ENCODE measurements at places on chromosomes 5 and 9.

GRCh38 chr9:124014956-124015660 lies 3.5 kb downstream of the LHX2 start:
- no peak for DNase-seq

GRCh38 chr9:105884416-105884815 lies 190.1 kb downstream of the TMEM38B start:
- no peak for DNase-seq

DNA sequence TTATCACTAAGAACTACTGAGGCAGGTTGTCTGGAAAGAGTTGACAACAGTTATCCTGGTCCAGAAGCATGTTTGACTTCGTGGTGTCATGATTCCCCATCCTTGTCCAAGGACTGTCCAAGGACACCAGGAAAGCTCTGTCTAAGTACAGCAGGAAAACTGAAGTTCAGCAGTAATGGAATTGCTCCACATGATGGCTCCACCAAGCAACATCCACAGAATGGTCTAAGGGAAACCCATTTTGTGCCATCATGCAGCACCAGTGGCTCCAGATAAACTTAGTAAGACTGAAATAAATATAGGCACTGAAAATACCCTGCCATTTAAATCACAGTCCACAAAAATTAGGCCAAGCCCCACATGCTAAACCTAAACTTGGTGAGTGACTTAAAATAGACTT lies 192.8 kb downstream of the CDH18 start:
- DNase-seq: no peak

- no peak for DNase-seq
These were observed 743.3 kb upstream of the CDH6 start for GRCh38 chr5:30450153-30450552.

DNA sequence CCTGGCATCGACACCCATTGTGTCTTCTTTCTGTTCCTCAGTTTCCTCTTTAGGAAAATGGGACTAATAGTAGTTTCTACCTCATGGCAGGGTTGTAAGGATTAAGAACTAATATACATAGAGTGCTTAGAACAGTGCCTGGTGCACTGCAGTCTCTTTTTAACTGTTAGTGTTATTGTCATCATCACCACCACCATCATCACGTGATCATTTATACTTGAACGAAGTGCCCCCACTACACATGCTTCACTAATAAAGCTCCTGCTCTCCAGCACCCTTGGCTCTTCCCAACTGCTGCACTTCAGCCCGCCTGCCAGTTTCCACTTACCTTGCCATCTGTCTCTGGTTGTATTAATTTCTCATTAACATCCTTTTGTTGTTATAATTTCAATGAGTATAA lies 35.8 kb upstream of the MAST4 start:
- DNase-seq: no peak

GRCh38 chr5:151741678-151742423 lies 16.6 kb downstream of the ATOX1 start:
- DNase-seq: no peak

DNA sequence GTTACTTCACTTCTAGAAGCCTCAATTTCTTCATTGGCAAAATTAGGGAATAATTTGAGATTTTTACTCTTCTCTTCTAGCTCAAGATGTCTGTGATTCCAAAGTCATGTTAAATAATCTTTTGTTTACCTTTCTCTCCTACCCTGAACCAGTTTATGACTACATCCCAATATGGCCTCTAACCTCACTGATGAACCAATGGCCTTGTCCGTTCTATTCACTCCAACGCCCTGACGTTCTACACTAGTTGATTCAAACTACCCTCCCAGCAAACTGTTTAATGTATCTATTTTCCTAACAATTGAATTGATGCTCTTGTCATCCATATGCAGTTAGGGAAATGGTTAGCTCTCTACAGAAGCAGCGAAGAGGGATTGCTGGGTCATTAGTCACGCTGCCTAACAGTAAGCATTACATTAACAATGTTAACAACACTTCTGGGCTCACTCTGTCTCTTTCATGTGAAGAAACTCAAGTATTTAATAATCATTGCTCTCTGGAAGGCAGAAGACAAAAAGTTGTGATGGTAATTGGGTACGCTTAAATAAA lies 38.0 kb downstream of the RAPGEF1 start:
- DNase-seq: no peak

DNA sequence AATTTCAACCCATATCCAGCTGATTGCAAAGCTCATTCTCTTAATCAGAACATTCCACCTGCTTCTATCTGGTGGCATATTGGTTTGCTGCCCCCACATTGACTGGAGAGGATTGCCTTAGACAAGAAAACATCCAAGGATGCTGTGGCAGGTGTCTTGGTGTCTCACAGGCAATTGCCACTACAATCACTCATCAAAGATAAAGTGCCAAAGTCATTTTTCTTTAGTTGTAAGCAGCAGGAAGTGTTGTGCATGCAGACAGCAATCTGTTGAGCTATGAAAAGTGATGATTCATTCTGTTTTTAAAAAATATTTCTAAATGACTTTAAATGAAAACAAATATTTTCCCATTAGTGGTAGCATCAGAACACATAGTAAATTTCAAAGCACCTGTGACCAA lies 53.9 kb downstream of the CDH6 start:
- no peak for DNase-seq

DNA sequence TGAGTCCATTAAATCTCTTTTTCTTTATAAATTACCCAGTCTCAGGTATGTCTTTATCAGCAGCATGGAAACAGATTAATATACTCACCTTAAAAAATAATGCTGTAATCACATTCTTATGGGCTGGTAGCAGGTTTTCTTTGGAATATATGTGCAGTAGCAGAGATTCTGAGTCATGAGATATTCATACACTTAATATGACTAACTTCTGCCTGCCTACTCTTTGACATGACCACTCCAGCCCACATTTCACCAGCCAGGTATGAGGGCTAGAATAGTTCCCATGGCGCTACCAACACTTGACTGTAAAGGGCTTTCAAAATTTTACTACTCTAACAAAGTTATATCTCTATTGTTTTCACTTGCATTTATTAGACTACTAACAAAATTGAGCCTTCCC lies 74.1 kb upstream of the GHR start:
- no peak for DNase-seq

DNA sequence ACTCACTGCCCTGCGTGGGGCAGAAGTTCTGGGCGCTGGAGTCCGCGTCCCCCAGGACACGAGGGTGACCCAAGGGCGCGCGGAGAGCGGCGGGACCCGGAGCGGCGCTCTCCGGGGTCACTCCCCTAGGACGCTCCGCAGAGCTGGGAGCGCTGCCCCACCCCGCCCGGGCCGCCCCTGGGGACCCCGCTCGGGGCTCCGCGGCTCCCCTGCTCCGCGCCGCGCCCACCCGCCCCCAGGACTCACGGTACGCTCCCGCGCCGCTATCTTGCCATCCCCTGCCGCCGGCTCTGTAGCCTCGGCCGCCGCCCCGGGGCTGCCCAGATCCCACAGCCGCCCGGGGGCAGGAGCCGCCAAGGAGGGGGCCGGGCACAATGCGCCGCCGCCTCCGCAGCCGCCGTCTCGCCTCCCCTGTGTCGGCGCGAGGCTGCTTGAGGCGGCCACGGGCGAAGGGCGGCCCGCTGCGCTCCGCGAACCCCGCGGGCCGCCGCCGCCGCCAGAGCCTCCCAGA lies 303 bp downstream of the LIFR start:
- DNase-seq: no peak

DNA sequence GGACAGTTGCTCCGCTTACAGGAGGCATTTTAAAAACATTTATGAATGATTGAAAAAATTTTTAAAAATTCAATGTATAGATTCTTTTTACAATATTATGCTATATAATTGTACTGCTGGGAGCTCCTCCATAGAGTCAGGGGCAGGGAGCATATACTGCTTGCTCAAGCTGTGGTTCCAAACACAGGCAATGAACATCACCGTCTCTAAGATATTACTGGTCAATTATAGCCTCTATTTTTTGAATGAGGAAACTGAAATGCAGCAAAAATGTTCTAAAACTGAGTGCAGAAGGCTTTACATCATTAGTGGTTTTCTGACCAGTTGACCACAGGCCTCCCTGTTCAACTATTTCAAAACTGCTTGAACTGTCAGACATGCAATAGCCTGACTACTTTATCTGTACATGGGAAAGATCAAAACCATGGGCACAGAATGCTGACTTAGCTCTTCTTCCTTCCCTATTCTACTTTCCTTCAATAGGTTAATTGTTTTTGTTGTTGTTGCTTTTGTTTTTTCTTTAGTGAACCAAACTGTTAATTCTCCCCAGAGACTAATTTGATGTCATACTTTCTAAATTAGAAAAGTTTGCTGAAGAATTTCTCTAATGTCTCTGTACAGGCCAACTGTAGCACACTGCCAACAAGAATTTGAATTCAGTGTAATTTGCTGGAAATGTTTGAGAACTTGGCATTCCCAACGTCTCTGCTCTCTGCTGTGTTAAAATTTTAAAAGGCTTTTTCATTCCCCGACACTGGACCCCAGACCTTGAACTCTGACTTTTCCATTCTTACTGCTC lies 107.6 kb upstream of the MPDZ start:
- DNase-seq: no peak

DNA sequence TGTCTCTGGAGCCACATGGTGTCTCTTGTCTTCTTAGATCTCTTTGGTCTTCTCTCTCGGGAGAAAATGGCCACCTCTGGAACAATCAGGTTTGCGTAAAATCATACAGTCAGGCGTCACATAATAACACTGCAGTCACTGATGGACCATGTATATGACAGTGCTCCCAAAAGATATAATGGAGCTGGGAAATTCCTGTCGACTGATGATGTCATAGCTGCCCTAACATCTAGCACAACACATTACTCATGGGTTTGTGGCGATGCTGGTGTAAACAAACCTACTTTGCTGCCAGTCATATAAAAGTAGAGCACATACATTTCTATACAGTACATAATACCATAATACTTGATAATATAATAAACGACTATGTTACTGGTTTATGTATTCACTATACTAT lies 30.1 kb upstream of the RAI14 start:
- DNase-seq: no peak

- no peak for DNase-seq
These were observed 11.1 kb downstream of the SH2D3C start for GRCh38 chr9:127767410-127767809.

- DNase-seq: no peak
These were observed 53.2 kb upstream of the TMEM171 start for GRCh38 chr5:73067213-73067612.

DNA sequence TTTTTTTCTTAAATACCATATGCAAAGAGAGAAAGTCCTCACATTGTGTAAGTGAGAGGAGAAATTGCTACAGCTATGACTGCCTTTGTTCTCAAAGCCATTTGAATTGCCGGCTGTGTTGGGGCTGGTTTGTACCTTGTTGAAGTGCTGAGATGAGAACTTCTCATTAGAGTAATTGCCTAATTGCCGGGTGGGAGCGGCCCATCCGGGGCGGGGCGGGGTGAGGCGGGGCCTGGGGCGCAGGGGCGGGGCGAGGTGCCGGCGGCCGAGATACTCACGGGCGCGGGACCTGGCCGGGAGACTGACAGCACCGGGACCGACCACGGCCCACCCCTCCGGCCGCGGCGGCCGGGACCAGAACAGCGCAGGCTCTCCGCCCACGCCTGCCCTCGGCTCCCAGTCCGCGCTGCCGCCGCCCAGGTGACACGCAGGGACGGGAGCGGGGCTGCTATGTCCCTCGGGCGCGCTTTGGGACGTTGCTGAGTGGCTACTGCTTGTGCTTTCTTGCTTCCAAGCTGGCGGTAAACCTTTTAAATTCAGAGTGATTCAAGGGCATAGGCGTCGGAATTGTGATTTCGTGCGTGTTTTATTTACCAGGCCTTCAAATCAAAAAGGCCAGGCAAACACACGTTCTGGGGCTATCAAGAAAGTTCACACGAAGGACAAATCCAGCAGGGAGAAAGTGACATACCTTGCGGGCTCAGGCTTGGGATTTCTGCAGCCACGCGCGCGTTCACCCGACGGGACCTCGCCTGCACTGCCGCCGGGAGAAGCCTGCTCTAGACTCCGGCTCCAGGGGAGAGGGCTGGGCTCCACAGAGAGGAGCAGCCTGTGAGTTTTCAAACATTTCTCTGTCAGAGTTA lies 269.1 kb downstream of the FANCC start:
- DNase-seq: peak; percentile 42

DNA sequence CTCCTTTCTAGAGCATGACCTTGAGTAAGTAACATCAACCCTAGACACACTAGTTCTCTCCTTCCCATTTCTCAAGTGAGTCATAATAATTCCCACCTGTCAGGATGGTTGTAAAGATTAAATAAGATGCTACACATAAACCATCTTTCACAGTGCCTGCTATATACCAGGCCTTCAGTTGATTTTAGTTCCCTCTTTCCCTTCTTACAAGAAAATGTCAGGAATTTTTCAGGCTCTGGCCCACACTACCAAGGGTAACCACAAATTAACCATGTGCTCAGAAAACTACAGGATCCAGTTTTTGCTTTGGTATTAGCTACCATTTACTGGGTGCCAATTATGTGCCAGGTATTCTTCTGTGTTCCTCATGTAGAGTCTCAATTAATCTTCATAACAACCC lies 42.7 kb upstream of the RARS1 start:
- no peak for DNase-seq

GRCh38 chr5:4802044-4802443 lies 338.1 kb upstream of the ADAMTS16 start:
- DNase-seq: no peak

DNA sequence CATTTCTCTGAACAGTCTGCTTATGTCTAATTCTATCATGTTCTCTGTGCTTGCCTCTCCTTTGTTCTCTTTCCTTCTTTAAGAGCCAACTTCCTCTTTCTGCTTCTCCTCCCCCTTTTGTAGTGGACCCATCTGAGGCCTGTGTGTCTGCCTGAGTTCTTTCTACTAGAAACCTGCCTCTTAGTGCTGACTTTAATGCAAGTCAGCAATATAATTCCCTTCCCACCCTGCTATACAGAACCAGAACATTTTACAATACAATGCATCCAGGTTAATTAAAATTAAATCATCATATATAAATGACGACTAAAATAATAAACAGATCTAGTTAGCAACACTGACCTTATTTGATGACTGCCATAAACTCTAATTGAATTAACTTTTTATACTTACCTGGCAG lies 82.6 kb upstream of the GAS1 start:
- no peak for DNase-seq

GRCh38 chr9:128846680-128847030 lies 17.1 kb upstream of the SPOUT1 start:
- no peak for DNase-seq

DNA sequence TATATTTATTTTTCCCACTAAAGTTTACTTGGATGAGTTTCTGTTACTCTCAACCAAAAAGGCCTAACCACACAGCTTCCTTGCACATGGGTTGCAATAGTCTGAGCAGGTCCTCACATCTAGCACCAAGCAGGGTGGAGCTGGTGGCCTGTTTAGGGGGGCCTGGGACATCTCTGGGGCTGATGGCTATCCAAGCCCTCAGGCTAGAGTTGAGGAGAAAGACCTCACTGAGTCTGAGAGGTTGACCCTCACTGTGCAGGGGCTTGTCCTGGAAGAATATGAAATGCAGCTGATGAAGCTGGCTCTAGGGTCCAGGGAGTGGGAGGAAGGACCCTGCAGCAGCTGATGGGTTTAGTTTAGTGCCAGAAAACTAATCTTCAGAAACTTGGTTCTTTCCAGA lies 217.1 kb upstream of the MVB12B start:
- DNase-seq: no peak

GRCh38 chr9:76290555-76290954 lies 103.7 kb downstream of the RFK start:
- no peak for DNase-seq

Data from C1 segment of cervical spinal cord (tissue), 14 donors.